CD8-positive, alpha-beta T cell (primary cell): ENCODE measurements at places on chromosomes 4 and X. TPM values are rescaled to one million over a fixed set of nuclear protein-coding genes. Genes with fewer than 3 reads are reported as not detected.

The PHKA1 gene
- total RNA-seq, result 0.56 TPM

The SCLT1 gene
- 19.8 TPM for total RNA-seq

GRCh38 chr4:120555058-120555457 lies 367.5 kb downstream of the PRDM5 start:
- no peak for DNase-seq

GRCh38 chrX:13659063-13659462 lies 6.1 kb downstream of the TCEANC start:
- DNase-seq, result no peak

- DNase-seq, result no peak
Observed at GRCh38 chr4:142572071-142572470, 274.0 kb downstream of the INPP4B start.

The MAGEB2 gene
- not detected for total RNA-seq

DNA sequence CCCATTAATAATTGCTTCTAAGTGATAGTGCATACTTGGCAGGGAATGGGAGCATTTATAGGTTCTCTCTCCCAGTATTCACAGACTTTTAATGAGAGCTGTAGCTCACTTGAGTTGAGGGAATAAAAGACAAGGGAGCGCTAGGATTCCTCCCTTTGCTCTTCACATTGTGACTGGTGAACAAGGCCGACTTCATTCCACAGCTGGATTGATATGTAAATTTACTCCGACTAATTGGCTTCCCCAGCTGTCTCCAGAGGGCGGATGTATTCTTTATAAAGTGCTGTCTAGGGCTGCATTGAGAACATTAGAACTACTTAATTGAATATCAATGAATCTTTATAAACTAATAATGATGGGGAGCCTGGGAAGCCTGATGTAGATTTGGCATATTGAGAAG lies 63.4 kb downstream of the GPR50 start:
- DNase-seq, result no peak

The ARHGAP6 gene
- not detected for total RNA-seq

DNA sequence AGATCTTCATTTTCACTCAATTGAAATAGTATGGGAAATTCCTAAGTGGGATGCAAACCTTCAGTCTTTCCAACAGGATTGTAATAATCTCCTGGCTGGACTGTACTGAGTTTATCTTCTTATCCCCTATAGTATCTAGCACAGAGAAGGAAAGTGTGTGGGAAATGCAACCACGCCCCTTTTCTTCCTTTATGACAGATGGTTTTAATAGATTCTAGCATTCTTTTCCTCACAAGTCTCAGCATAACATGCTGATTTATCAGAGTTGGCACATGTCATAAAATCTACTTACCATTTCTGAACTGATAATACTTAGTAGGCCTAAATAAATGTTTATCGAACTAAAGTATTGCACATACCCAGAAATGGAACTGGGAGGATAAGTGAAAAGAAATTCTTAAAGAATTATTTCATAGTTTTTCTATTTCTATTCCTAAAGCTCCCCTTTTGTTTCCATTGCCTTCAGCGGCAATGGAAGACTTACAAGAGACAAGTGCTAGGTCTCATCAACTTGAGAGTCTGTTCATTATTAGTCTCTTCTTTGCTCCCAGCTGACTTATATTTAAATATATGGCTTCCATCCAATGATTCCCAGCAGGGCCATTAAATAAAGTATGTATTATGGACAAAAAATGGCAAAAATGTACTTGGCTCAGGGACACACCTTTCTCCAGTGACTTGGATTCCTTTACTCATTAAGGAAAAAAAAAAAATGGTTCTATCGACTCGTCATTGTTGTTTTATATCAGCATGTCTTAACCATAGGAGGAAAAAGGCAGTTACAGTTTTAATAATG lies 484.5 kb downstream of the IL1RAPL1 start:
- DNase-seq, result no peak

GRCh38 chr4:55578341-55579010 lies 13.6 kb downstream of the PDCL2 start:
- DNase-seq, result no peak

GRCh38 chrX:38939067-38939466 lies 137.8 kb downstream of the MID1IP1 start:
- DNase-seq, result no peak

GRCh38 chrX:14026121-14026520 lies 3.6 kb downstream of the GEMIN8 start:
- DNase-seq, result no peak

- no peak for DNase-seq
Observed at GRCh38 chrX:11949291-11949690, 189.0 kb upstream of the FRMPD4 start.

DNA sequence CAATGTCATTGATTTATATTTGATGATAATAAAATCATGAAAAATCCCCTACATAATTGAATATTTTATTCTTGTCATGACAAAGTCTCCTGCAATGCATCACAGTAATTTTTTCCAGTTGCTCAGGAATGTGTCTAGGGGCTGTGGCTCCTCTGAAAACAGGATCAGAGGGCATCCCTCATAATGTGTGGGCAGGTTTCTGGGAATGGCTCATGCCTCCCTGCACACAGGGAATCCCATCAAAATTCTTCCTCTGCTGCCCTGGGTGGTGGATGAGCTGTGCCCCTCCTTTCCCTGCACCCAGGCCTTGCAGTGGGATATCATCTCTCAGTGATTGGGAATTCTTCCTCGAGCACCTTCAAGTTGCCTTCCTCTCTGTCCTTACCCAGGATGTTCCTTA lies 20.4 kb upstream of the PUDP start:
- no peak for DNase-seq

The RPA4 gene
- total RNA-seq, result not detected

DNA sequence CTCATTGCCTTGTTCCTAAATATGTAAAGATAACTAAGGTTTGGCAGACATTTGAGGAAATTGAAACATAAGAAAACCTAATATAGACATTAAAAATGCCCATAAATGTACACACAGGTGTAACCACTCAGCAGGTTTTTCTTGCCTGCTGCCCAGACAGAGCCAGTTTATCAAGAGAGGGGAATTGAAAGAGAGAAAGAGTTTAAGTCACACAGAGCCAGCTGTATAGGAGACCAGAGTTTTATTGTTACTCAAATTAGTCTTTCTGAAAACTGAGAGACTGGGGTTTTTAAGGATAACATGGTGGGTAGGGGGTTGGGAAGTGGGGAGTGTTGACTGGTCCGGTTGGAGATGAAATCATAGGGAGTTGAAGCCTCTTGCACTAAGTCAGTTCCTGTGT lies 119.0 kb downstream of the CFAP299 start:
- DNase-seq, result no peak

The PCYT1B gene
- not detected for total RNA-seq

DNA sequence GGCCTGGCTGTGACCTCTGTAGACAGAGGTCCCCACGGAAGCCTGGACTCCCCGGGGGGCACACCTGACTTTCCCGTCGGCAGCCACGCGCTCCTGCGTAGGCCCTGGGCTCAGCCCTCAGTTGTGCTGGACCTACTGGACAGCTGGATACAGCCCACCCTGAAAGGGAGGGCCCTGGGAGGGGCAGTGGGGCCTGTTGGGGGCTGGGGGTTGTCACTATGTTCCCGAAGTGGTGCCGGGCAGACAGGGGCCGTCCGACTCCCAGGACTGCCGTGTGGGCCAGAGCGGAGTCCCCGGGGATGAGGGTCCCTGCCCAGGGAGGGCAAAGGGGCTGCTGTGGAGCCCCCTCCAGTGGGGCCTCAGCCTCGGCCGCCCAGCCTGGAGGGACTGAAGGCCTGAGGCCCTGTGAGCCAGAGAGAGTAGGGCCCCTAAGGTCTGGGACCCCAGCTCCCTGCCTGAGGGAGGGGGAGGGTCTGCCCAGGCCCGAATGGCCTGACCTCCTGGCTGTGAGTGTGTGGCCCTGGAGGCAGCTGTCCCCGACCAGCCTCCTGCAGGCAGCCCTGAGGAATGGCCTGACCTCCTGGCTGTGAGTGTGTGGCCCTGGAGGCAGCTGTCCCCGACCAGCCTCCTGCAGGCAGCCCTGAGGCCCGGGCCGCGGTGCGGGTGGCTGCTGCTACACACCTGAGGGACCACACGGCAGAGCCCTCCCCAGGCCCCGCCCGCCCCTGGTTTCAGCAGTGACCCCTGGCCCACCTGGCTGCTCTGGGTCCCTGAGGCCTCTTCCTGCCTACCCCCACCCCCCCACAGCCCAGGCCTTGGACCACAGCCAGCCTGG lies 25.8 kb downstream of the FGFRL1 start:
- no peak for DNase-seq

GRCh38 chrX:68498508-68499379 lies at the start of gene YIPF6:
YIPF6 (plus strand) TSS chrX:68499051; CDS start chrX:68499067, 16 bp downstream.
- peak; percentile 51 for DNase-seq

- DNase-seq, result no peak
Observed at GRCh38 chr4:175891231-175891630, 79.2 kb upstream of the GPM6A start.

The BMX gene
- total RNA-seq, result not detected

GRCh38 chrX:154367474-154368308 lies 6.7 kb downstream of the FLNA start:
- DNase-seq, result no peak

GRCh38 chr4:123468479-123469031 lies 72.0 kb downstream of the SPRY1 start:
- DNase-seq, result no peak

- no peak for DNase-seq
Observed at GRCh38 chrX:97685753-97686152, 802.0 kb downstream of the RPA4 start.

DNA sequence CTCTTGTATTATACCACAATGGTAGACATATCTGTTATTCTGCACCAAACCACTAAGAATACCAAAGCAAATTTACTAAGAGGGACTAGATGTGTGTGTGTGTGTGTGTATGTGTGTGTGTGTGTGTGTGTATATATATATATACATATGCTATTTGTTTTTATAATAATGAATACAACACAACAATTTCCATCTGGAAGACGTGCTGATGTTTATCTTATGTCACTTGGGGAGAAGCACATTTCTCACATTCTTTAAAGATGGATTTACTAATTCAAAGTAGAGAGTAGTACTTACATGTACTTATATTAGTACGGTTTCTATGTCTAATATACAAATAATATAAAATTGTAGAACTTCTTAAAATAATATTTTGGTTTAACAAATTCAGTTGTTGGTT lies 52.0 kb downstream of the EDNRA start:
- DNase-seq, result no peak

The KIT gene
- 0.17 TPM for total RNA-seq

The MYL5 gene
- total RNA-seq, result 27.2 TPM

DNA sequence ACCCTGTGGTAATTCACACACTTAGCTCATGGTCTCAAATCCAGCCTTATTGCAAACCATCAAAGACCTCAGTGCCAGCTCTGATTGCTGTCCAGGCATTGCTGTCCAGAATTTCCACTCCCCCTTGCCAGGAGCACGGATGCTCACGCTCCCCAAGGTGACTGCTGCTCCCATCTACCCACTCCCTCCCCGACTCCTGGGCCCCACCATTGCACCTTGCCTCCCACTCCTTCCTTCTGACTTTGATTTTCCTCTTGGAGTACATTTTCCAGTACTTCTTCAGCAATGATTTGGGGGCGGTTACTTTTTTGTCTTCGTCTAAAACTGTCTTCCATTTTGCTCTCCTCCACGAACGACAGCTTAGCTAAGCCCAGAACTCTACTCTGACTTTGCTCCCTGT lies 11.5 kb downstream of the ZFYVE28 start:
- no peak for DNase-seq

DNA sequence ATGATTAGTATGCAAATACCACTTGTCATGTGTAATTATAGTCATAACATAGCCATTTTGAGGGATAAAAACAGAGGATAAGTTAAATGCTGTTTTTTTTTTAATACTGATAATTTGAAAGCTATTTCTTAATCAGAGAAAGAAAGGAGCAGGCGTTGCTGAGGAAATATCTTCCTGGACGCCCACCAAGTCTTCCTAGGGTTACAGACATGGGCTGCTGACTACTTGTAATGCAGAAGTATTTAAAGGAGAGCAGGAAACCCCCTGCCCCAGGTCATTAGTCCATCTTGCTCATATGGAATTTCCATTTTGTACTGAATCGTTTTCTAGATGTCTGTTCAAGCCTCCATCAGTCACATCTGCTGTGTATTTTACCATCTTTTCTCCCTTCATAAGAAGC lies 176.2 kb downstream of the ADGRL3 start:
- DNase-seq, result no peak

DNA sequence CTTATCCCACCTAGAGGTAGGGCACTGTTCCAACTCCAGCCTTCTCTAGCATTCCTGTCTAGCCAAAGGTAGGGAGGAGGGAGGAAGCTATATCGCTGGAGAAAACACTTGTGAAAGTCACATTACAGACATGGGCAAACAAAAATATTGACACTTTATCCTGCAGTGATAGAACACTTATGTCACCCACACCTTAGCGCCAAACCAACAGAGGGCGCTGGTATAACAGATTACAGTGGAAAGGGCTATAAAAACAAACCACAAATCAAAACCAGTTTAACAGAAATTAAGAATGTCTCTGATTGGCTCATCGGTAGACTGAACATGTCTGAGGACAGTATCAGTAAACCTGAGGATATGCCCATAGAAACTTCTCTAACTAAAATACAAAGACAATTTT lies 451.3 kb downstream of the TLL1 start:
- DNase-seq, result no peak

- no peak for DNase-seq
Observed at GRCh38 chrX:95101851-95102390, 1427.9 kb downstream of the FAM133A start.
